ENCODE measurements at places on chromosomes 13 and 19.

DNA sequence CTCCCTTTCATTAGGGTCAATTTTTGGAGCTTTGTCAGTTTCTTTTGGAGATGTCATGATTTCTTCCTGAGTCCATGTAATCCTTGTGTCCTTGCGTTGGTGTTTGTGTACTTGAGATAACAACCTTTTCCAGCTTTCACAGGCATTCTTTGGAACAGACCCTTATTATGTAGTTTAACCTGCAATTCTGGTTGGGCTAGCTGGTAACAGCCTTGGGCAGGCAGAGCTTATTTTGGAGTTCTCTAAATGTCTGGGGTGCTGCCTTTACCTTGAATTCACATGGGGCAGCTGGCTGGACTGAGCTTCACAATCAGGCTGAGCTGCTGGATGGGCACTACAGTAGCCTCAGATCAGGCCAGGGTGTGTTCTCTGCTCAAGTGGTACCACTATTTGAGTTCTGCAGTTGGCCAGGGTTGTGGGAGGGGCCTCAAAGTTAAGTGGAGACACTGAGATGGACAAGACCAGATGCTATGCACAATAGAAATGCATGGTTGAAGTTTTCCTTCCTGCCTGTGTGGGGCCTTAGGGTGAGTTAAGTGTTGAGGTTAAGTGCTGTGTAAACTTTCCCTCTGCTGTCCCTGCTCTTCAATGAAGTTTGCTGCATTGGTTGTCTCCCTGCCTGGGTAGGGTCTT, 277.3 kb downstream of the ATP8A2 start:
- no peak for DNase-seq

- DNase-seq, result no peak
These were observed 27.3 kb downstream of the TM9SF2 start for GRCh38 chr13:99528547-99528946.

DNA sequence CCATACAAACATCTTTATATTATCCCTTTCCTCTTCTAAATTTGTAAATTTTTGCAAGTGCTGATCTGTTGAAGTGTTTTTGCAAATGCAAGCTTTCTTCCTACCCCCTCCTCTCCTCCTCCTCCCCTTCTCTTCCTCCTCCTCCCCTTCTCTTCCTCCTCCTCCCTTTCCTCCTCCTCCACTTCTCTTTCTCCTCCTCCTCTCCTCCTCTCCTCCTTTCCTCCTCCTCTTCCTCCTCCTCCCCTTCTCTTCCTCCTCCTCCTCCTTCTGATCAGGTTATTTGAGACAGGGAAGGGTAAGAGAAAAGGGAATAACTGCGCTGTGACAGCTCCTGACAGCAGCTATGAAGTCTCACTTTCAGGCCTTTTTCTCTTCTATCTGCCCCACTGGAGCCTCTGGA, 8.9 kb downstream of the TNFSF13B start:
- no peak for DNase-seq

DNA sequence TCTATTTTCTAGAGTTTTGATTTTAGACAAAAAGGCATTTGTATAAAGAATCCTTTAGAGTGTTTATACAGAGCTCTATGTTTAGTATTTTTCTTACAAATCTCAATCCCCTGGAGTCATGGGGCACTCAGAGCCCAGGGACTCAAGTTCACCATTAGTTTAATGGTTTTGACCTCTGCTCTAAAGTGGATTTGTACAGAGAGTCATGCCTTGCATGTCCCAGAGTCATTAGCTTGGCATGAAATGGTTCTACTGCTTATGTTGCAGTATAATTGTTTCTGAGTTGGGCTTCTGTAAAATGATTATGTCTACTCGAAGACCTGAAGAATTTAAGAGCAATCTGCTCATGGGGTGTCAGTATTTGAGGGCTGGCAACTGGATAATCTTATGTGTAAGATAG, 406.2 kb downstream of the DLEU7 start:
- no peak for DNase-seq

All from stimulated activated CD4-positive, alpha-beta T cell treated with anti-CD3 and anti-CD28 coated beads, Interleukin-2, amount 100 ng/mL, for 24 hours (primary cell).